ENCODE measurements at places on chromosomes 12 and 14. TPM values are rescaled to one million over a fixed set of nuclear protein-coding genes. Genes with fewer than 3 reads are reported as not detected.

- no peak for DNase-seq
Observed at GRCh38 chr12:89494411-89495231, 30.0 kb downstream of the GALNT4 start.

LMNTD1 gene
- total RNA-seq: not detected

DNA sequence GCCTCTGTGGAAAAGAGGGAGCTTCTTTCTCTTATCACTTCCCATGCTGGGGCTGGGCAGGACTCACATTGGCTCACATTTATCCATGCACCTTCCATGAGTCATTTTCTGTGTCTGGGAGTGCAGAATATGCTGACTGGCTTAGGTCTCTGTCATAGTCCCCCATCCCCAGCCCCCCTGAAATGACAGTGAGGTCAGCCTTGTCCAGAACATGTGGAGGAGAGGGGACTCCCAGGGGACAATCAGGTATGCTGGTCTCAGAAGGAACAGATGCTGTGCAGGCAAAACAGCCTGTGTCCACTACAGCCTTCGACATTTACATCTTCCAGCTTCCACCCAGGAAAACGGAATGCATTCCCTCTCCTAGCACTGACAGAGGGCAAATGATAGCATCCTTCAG is 35.0 kb downstream of the ADGRD1 start:
- no peak for DNase-seq

DNA sequence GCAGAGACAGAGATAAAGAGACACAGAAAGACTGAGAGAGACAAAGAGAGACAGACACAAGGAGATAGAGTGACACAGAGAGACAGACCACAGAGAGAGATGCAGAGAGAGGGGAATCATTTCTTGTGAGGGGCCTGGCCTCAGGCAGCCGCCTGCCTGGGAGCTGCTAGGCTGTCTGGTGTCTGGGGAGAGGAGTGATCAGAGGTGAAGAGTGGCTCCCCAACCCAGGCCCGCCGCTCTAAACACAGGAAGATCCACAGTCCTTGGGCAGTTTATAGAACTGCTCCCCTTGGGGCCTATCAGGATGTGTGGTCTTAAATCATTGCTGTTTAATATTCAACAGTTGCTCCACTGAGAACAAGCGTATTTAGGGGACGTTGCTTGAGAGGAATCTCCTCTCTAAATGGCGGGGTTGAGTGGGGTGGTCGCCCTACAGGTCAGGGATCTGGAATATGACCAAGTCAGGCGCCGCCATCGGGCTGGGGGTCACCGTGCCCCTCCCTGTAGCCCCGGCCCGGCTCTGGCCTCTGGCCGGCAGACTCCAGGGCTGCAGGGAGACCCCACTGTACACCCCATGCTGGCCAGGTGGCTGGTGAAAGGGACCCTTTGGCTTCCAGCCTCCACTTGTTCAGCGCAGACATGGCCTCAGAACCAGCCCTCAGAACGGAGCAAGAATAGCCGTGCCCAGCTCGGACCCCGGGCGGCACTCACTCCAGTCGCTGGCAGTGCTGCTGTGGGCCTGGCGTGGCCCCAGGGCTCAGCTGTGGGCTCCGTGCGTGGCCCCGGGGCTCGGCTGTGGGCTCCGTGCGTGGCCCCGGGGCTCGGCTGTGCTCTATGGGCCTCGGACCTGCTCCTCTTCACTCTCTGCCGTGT is 89.4 kb downstream of the GALNT9 start:
- DNase-seq: no peak

OR6C2 gene
- not detected for total RNA-seq

CCDC175 gene
- not detected for total RNA-seq

KERA gene
- total RNA-seq: not detected

PLA2G1B gene
- not detected for total RNA-seq

ASIC1 gene
- 1.1 TPM for total RNA-seq

RPGRIP1 gene
- 0.94 TPM for total RNA-seq

Measured in T-helper 17 cell (primary cell).